ENCODE measurements at places on chromosomes 7 and 10.

- DNase-seq = no peak
These were observed 1024.8 kb downstream of the LRMDA start for GRCh38 chr10:76456197-76456596.

- DNase-seq = no peak
These were observed 182.5 kb upstream of the PRSS58 start for GRCh38 chr7:142440219-142440905.

DNA sequence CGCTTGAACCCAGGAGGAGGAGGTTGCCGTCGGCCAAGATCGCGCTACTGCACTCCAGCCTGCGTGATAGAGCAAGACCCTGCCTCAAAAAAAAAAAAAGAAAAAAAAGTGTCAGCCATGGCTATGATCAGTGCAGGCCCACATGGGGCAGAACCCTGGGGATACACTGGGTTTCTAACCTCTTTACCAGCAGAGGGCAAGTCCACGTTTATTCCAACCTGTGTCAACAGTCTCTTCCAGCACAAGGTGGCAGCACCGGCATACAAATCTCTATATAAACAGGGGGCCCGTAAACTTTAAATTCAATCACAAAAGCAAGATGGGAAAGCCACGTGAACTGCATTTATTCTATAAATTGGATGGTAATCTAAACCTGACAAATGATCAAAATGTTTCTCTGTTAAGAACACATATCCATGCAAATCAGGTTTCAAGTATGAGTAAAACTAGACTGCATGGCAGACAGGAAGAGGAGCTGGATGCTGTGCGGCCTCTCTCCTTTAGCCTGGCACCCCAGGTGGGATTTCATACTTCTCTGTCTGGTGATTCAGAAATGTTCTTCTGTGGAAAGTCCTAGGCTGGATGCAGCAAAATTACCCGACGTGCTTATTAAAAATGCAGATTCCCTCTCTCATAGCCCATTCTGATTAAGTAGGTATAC lies 60.0 kb upstream of the STEAP1B start:
- peak; percentile 67 for DNase-seq

GRCh38 chr7:2405201-2405600 lies 1.8 kb downstream of the CHST12 start:
- no peak for DNase-seq

DNA sequence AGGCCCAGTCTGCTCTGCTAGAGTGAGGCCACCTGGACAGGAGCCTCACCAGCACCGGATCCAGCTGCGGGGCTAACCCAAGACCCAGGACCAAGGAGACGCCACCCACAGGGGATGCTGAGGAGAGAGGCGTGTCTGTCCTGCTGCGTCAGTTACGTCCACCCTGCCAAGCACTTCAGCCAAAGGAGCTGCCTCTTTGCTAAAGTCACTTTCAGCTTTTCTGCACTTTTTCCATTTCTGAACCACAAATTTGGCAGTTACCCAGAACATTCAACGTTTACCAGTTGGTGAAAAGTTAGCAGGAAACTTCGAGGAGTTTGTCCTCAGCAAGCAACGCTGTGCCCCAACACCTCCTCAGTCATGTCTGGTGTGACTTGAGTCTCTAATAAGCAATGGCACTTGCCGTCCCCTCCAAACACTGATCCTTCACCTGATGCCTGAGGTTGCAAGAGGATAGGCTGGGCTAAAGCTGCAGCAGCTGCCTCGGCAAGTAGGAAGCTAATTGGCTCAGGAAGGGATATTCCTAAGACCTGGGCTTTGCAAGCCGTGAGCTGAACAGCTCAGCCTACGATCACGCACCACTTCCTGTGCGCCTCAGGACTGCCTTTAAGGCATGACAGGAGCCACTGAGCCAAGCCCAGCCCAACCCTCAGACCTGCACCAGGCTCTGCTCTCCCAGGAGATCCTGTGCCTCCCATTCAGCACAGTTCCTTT lies 40.1 kb downstream of the KCNH2 start:
- DNase-seq = peak; percentile 26

DNA sequence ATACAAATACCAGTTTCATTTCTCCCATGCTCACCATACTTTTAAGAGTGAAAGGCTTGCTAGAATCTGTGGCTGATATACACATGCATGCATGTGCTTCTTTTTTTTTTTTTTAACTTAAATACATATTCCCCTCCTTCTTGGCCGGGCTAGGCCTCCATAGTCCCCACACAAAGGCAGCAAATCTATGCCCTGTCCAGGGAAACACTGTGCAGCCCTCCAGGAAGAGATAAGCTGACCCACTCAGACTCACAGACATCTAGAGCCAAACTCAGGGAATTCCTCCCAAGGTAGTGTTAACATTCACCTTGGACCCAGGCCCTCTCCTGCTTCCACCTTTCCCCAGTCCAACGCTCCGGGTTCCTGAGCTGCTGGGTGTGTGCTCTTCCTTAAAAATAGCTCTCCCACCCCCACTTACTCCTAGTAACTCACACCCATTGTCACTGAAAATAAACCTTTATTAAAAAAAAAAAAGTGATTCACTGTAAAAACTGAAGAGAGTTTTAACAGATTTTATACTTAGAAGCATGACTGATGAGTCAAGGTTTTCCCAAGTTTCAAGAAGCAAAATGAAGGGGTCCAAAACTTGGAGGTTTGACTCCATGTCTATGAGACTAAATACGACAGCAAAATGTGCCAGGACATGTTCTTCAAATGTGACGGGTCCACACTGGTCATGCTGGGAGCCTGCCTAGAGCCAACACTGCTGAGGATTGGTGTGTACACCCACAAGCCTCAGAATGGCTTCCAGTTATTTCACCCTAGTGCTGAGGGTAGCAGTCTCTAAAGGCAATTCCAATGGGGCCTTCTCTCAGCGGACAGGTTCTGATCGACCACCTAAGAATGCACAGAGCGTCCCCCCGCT lies 159.5 kb downstream of the GLI3 start:
- DNase-seq = no peak

DNA sequence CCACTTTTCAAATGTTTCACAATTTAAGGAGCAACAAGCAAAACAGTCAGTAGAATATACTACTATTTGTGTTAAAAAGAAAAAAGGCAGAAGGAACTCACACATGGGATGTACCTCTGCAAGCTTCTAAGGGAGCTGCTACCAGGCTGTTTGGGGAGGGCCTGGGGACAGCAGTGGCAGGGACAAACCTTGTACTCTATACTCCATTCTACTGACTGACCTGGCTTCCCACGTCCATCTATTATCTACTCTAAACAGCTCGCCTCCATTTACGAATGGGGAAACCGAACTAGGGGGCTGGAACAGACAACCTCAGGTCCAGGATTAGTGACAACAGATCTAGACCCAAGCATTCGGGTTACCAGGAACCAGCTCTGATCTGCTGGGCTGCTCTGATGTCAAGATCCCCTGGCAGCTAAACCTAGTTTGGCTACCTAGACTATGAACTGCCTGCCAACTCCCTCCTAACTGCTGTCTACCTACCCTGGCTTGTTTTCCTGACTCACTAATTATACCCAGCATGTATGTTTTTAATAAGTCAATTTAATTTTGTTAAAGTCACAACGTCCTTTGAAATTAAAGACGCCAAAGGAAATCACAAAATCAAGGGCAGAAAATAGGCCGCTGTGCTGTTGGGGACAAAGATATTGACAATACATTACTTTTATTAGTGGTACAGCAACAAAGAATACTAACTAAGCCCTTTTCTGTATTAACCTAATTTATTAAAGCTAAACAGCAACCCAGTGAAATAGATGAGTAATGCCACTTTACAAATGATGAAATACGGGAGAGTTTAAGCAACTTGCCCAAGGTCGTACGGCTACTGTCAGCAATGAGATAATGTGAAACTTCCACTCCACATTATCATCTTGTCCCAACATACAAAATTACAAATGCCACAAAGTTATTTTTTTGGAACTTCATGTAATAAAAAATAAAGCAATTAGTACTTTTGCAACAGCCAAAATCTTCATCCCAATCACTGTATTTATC lies 5.3 kb downstream of the PSAP start:
- DNase-seq = no peak
